ENCODE measurements at places on chromosomes 2 and 18.

DNA sequence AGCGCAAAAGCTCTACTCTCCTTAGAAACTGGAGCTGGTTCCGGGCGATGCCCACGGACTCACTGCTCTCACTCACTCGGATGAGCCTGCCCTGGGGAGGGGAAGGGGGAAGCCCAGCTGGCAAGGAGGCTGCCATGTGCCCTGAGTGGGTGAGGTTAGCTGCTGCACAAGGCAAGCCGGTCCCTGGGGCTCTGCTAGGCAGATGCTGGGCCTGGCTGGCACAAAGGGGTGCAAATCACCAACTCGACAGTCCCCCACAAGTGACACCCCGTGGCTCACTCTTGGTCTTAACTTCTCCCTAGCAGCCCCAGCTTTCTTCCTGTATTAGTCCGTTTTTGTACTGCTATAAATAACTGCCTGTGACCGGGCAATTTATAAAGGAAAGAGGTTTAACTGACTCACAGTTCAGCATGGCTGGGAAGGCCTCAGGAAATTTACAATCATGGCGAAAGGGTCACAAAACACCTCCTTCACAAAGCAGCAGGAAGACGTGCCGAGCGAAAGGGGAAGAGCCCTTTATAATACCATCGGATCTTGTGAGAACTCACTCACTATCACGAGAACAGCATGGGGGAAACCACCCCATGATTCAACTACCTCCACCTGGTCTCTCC lies 33.2 kb downstream of the ADCY3 start:
- peaks cover 12% of the 10 kb centered on the region for H3K4me1 ChIP-seq
- no peak overlapping the region for H3K4me3 ChIP-seq
- no peak overlapping the region for H3K27ac ChIP-seq
- DNase-seq: no peak
- H3K27me3 ChIP-seq: no peaks in the 10 kb centered on the region

DNA sequence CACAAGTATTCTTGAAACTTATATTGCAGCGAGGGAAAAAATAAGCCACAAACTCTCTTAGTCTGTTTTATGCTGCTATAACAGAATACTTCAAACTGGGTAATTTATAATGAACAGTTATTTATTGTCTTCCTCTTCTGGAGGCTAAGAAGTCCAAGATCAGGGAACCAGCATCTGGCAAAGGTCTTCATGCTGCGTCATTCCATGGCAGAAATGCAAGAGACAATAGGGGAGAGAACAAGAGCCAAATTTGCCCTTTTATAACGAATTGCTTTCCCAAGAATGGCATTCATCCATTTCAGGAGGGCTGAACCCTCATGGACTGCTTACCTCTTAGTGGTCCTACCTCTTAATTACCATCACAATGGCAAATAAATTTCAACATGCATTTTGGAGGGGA lies 46.5 kb downstream of the MAPRE2 start:
- no peak for DNase-seq
- H3K36me3 ChIP-seq: no peaks in the 10 kb centered on the region
- H3K4me3 ChIP-seq: no peak overlapping the region
- H3K27ac ChIP-seq: no peak overlapping the region
- H3K4me1 ChIP-seq: no peaks in the 10 kb centered on the region

- H3K4me3 ChIP-seq: no peak overlapping the region
- peaks cover 7% of the 10 kb centered on the region for H3K27me3 ChIP-seq
- H3K36me3 ChIP-seq: no peaks in the 10 kb centered on the region
- DNase-seq: no peak
- no peak overlapping the region for H3K27ac ChIP-seq
These were observed 8.4 kb upstream of the ANXA4 start for GRCh38 chr2:69733342-69734034.

GRCh38 chr2:83234246-83234645 lies 1224.8 kb downstream of the SUCLG1 start:
- H3K4me1 ChIP-seq: no peaks in the 10 kb centered on the region
- no peaks in the 10 kb centered on the region for H3K36me3 ChIP-seq
- H3K4me3 ChIP-seq: no peak overlapping the region
- no peaks in the 10 kb centered on the region for H3K27me3 ChIP-seq

DNA sequence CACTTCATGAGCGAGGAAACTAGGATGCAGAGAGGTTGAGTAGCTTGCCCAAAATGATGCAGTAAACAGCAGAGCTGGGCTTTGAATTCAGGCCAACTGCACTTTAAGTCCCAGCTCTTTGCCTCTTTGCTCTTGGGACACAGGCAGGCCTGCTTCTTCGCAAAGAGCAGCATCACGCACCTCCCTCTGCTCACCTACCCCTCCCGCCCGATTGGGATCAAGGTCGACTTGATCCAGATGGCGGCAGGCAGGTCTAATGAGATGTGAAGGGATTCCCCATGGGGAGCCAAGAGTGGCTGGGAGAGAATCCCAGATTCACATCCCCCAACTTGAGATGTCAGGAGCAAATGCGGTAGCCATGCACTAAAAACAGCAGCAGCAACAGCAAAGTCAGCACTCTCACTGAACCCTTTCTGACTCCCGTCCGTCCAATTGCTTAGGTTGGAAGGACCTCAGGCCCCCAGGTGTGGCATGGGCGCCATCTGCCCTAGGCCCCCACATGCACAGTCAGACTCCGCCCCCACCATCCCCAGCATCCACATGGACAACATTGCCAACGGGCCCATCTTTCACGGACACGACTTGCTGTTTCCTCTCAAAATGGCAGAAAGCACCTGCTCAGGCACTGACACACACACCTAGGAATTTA lies 84.3 kb upstream of the MAP4K4 start:
- DNase-seq: no peak
- no peaks in the 10 kb centered on the region for H3K36me3 ChIP-seq
- no peak overlapping the region for H3K27ac ChIP-seq
- H3K4me3 ChIP-seq: no peak overlapping the region
- H3K4me1 ChIP-seq: no peaks in the 10 kb centered on the region
- H3K27me3 ChIP-seq: peaks cover 7% of the 10 kb centered on the region

- H3K36me3 ChIP-seq: no peaks in the 10 kb centered on the region
- no peaks in the 10 kb centered on the region for H3K4me1 ChIP-seq
- no peak overlapping the region for H3K4me3 ChIP-seq
- H3K27me3 ChIP-seq: peaks cover 19% of the 10 kb centered on the region
- H3K27ac ChIP-seq: no peak overlapping the region
- DNase-seq: no peak
These were observed 136.2 kb downstream of the PXDN start for GRCh38 chr2:1607971-1608688.

GRCh38 chr2:66433945-66434678 lies 813 bp upstream of the MEIS1 start:
- peaks cover 5% of the 10 kb centered on the region for H3K36me3 ChIP-seq
- peaks cover 25% of the 10 kb centered on the region for H3K4me1 ChIP-seq
- DNase-seq: peak; percentile 44
- peak overlapping the region; percentile 74 for H3K4me3 ChIP-seq
- H3K27ac ChIP-seq: peak overlapping the region; percentile 24
- H3K27me3 ChIP-seq: peaks cover 87% of the 10 kb centered on the region

GRCh38 chr2:210611466-210611865 lies 55.1 kb downstream of the CPS1 start:
- H3K4me1 ChIP-seq: no peaks in the 10 kb centered on the region
- no peak for DNase-seq
- no peaks in the 10 kb centered on the region for H3K36me3 ChIP-seq
- H3K27me3 ChIP-seq: no peaks in the 10 kb centered on the region
- no peak overlapping the region for H3K4me3 ChIP-seq

- no peak overlapping the region for H3K4me3 ChIP-seq
- H3K27ac ChIP-seq: no peak overlapping the region
- no peaks in the 10 kb centered on the region for H3K27me3 ChIP-seq
- DNase-seq: no peak
- H3K4me1 ChIP-seq: no peaks in the 10 kb centered on the region
These were observed 91.1 kb upstream of the NXPH2 start for GRCh38 chr2:138871312-138871711.

- peaks cover 9% of the 10 kb centered on the region for H3K4me1 ChIP-seq
- H3K4me3 ChIP-seq: no peak overlapping the region
- H3K27ac ChIP-seq: no peak overlapping the region
- peaks cover 15% of the 10 kb centered on the region for H3K36me3 ChIP-seq
These were observed 60.0 kb upstream of the FOSL2 start for GRCh38 chr2:28332696-28333095.

- no peak for DNase-seq
- no peaks in the 10 kb centered on the region for H3K4me1 ChIP-seq
- no peak overlapping the region for H3K4me3 ChIP-seq
- no peaks in the 10 kb centered on the region for H3K36me3 ChIP-seq
- H3K27ac ChIP-seq: no peak overlapping the region
These were observed 13.0 kb upstream of the RMDN2 start for GRCh38 chr2:37912056-37912455.

- DNase-seq: no peak
- no peak overlapping the region for H3K27ac ChIP-seq
- H3K4me3 ChIP-seq: no peak overlapping the region
These were observed 149.7 kb downstream of the MREG start for GRCh38 chr2:215863687-215864086.

All from activated naive CD4-positive, alpha-beta T cell treated with anti-CD3 and anti-CD28 coated beads, Interleukin-2, amount 10 ng/mL, durations not matched to agents 7 days and 5 days (primary cell).